ENCODE measurements at places on chromosomes 1 and 21. TPM values are rescaled to one million over a fixed set of nuclear protein-coding genes. Genes with fewer than 3 reads are reported as not detected.

SERTAD4 gene
- polyA plus RNA-seq, result 0.02 TPM

LEMD1 gene
- polyA plus RNA-seq, result not detected

DNA sequence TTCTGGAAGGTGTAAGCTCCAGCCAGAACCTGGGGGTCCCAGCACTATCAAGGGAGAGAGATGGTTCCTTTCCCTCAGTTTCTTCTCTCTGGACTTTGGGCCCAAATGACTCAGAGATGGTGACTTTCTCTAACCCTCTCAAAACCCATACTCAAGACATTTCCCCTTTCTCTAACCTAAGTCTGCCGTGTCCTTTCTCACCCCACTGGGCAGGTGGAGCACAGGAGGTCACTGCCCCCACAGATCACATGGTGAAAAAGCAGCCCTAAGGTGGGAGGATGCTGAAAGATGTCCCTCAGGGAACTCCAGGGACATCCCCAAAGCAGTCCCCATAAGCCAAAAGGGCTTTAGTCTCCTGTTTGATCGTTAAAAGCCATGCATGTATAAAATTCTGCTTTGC lies 173.7 kb downstream of the HIVEP3 start:
- DNase-seq, result no peak

- no peak for DNase-seq
These were observed 43.7 kb downstream of the ST7L start for GRCh38 chr1:112575154-112575804.

DNA sequence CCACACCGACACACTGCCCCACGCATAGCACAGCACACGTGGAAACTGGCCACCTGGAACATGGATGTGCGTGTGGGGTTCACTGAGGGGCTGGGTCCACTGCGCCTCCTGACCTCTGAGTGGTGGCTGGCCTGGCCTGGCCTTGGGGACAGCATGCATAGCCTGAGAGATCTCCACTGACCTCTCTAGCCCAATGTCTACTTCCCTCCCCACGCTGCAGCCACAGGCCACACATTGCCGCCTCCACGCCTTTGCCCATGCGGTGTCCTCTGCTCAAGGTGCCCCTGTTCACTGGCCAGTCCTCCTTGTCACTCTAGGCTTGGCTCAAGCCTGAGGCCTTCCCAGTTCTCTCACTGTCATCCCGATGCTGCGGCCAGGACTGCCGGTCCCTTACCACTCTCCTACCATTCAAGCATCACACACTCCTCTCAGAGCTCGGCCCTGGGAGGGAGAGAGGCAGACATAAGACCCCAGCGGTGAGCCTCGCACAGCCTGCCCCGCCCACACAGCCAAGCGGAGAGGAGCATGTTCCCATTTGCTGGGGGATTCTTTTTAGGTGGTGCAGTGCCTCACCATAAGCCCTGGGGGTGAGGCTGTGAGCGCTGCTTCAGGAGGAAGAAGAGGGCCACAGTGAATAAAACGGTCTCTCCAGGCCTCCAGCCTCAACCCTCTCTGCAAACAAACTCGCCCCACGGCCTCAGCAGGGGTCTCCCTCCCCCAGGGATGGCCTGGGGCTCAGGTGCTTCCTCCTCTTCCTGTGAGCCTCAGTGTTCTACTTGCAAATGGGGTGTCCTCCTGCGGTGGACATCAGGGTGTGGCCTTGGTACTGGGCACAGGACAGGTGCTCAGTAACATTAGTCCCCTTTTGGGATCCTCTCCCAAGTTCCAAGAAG lies 80.8 kb downstream of the DMRTB1 start:
- no peak for DNase-seq

DNA sequence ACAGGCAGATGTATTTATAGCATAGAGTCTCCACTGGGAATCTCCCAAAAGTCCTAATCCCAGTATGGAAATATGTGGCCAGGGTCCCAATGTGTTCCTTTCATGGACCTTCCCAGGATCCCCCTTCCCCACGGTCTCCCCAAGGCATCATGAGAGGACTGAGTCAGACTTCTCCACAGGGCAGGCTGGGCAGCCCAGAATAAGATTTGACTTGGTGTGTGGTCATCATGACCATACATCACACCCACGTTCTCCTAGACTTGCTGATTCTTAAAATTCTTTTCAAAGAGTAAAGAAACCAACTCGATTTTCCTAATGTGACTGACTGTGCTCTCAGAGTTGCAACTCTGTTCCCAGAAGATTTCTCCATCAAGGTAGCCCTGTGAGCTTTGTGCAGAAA lies 93.9 kb upstream of the CD34 start:
- no peak for DNase-seq

DNA sequence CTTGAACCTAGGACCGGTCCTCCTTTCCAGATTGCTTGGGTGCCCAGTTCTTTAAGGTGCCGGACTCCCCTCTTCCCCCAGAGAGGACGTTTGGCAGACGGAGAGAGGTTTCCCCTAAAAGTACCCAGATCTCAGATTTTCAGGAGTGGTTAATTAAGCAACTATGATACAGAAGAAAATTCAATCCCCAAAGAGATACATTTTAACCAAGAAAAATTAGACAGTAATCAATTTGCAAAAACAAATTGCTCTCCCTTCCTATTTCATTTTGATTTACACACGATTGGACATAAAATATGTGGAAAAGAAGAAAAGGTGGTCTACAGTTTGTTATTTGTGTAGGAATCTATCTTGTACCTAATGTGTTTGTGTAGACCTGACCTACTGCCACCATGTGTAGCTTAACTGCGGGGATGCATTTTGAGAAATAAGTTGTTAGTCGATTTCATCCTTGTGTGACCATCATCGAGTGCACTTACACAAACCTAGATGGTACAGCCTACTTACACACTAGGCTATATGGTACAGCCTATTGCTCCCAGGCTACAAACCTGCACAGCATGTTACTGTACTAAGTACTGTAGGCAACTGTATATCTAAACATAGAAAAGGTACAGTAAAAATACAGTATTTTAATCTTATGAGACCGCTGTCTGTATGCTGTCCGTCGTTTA lies 755 bp downstream of the RPAP2 start:
- DNase-seq, result no peak

All from spleen (tissue), 13 donors.